Glomerular endothelial cell (primary cell): ENCODE measurements at places on chromosomes 12 and 14. TPM values are rescaled to one million over a fixed set of nuclear protein-coding genes. Genes with fewer than 3 reads are reported as not detected.

- no peak for DNase-seq
These were observed 62.7 kb downstream of the HMGA2 start for GRCh38 chr12:65886996-65887395.

DNA sequence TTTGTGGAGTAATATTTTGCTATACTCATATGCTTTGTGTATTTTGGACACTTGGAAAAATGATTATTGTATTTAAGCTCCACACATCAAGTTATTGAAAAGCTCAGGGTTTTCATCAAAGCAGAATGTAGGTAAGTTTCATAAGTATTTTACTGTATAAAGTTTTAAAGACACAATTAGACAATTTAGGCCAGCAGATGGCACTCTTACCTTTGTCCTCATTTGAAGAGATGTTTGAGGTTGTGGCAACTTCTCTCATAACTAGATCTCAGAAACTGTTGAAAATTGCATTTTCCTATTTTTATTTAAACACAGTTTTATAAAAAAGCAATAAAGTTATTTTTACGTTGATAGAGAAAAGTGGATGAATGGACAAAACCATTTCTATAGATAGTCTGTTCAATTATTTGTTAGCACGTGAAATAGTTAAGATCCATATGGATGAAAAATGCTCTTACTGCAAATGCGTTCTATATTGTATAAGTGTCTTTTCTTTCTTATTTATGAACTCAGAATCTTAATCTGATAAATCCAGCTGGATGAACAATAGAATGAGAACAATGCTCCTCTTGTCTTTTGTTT, 300.0 kb downstream of the AEBP2 start:
- DNase-seq, result peak; percentile 88

GRCh38 chr14:94239406-94239805, 53.7 kb downstream of the SERPINA10 start:
- no peak for DNase-seq

DNA sequence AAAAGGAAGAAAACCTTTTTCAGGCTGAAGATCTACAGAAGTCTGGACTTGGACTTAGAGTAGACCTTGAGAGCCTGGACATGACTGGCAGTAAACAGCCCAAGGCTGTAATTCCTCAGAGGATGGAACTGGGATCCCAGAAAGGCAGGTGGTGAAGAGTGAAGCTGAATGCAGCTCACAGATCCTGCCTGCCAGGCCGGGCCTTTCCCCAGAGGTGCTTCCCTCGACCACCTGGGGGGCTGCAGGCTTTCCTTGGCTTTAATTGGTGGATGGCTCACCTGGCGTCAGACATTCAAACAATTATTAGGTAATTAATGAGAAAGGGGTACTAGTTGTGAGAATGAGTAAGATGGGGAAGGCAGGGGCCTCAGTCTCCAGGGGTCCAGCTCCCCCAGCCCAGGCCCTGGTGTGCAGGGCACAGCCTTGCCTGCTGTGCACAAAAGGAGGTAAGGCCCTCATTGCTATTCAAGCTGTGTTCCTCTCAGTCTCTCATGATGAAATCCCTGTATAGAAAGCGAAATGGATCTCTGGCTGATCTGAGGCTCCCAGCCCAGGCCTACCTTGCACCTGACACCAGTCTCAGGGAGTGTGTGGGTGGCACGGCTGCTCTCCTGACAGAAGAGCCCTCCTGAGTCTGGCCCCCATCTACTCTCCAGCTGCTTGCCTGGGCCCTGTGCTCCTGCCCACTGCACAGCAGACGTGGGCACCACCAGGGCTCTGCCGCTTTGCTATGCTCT, 63.0 kb upstream of the TCL1A start:
- no peak for DNase-seq

DNA sequence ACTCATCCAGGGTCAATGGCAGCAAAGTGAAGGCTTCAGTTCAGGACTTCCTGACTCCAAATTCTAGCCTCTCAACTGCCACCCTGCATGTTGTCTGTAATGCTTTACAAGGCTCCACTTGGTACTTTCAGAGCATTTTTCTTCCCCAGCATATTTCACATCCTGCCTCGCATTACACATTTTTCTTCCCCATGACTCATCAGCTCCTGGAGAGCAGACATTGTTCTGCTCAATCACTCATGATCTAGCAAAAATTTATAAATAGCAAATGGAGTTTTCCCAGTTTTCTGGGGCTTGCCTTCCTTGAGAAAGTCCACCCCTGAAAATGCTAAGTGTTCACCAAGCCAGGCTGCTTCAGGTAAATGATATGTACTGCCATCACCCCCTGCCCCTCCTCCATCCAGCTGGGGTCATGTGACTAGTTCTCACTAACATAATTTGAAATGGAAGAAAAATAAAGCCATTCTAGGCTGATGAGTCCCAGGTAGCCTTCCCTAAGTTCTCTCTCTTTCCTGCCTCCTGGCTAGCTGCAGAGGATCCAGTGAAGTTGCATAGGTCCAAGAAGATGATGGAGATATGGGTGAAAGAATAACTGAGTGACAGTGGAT, 69.4 kb downstream of the ARMH4 start:
- DNase-seq, result peak; percentile 63

GRCh38 chr14:58167891-58168290, 15.9 kb upstream of the ARMH4 start:
- DNase-seq, result no peak

GRCh38 chr12:31363416-31363809, 37.5 kb upstream of the SINHCAF start:
- no peak for DNase-seq

DNA sequence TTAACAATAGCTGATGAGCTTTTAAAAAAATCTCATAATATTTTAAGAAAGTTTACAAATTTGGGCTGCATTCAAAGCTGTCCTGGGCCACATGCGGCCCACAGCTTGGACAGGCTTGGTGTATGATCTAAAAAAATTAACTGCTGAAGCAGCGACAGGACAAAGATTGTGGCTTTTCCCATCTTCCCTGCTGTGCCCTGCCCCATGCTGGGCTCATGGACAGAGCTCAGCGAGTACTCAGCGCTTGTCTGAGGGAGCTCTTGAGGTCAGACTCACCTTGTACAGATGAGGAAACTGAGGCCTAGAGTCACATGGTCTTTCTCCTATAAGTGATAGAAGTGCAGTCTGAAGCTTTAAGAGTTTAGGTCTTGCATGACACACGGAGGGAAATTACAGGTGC, 15.0 kb downstream of the EVL start:
- no peak for DNase-seq

DNA sequence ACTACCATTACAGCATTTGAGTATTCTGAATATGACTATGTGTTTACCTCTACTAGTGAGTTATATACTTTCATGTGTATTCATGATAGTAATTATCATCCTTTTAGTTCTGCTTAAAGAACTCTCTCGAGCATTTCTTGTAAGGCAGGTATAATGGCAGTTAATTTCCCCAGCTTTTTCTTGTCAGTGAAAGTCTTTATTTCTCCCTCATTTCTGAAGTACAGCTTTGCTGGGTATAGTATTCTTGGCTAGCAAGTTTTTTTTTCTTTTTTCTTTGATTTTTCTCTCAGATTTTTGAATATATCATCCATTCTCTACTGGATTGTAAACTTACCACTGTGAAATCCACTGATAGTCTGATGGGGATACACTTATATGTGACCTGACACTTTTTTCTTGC, 165.9 kb upstream of the ARHGAP5 start:
- DNase-seq, result no peak

DNA sequence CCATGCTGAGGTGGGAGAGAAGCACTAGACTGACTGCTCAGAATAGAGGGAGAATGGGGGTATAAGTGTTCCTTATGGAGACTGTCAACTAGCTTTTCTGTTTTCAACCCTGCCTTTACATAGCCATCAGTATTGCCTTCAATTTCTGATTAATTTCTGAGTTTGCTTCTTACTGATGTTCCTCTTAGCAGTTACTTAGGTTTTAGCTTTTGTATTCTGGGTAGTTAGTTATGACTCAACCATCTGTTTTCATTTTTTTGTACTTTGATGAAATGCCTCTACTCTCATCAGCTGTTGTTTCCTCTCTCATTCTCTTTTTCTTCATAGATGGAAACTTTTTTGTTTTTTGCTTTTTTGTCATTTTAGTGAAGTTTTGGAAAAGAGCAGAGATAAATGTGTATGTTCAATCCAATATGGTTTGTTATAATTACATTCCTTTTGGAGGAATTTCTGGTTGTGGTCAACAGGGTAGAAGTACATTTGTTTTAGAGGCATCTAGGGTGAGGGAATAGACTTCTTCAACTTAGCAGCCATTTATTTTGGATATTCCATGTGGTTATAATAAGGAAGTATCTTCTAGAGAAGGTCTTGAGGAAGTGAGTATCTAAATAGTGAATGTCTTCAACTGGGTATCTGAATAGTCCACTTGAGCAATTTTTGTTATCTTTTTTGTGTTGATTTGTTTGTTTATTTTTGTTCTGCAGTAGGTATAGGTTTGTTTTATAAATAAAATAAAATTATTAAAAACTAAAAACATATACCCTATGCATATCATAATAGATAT, 29.6 kb downstream of the PMCH start:
- DNase-seq, result no peak

DNA sequence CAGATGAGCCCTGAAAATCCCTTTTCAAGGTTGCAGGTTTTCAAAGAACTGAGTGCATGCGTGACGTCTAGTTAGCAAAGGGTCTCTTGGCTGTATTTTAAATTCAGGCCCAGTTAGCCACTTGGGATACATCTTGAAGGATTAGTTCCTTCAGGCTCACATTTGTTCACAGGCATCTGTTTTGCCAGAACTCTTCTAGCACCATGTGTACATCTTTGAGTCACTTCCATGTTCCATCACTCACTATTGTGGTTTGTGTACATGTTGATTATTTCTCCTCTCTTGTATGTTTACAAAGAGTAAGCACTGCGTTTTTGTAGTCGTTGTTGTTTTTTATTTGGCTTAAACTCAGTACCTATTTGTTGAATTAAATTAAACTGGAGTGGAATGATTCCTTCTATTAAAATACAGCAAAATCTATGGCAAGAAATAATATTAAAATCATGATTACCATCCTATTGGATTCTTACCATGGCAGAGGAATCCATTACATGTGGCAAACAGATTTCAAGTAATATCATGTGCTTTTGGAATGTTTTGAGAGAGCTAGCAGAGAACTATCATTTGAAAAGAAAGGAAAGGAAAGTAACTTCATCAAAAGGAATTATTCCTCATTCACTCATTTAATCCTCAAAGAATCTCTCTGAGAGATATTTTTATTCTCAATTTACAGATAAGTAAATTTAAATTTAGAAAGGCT, 438.9 kb upstream of the FAR2 start:
- DNase-seq, result no peak

- DNase-seq, result no peak
These were observed 11.5 kb upstream of the PLEK2 start for GRCh38 chr14:67423424-67423823.

DNA sequence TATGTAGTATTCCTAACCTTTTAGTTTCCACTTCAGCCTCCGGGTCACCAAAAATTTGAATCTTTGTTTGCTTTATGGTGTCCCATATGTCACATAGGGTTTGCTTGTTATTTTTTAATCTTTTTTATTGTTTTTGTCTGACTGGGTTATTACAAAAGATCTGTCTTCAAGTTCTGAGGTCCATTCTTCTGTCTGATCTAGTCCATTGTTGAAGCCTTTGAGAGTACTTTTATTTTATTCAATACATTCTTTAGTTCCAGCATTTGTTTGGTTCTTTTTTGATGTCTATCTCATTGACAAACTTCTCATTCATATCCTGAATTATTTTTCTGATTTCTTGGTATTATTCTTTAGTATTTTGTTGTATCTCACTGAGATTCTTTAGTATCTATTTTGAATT, 99.8 kb downstream of the GPR65 start:
- no peak for DNase-seq

GRCh38 chr14:88422047-88422446, 36.6 kb downstream of the SPATA7 start:
- DNase-seq, result no peak

The TCL1B gene
- not detected in 2 replicates for total RNA-seq

The GYS2 gene
- not detected in 2 replicates for total RNA-seq

The GLIPR1L1 gene
- total RNA-seq, result not detected in 2 replicates

The MANSC4 gene
- not detected in 2 replicates for total RNA-seq

The LMO3 gene
- total RNA-seq, result not detected in 2 replicates

The IFNG-AS1 gene
- not detected in 2 replicates for total RNA-seq
